ENCODE measurements at places on chromosomes 12 and 14. TPM values are rescaled to one million over a fixed set of nuclear protein-coding genes. Genes with fewer than 3 reads are reported as not detected.

Gene GALNT4
- 8.3 TPM for total RNA-seq

Gene RFX4
- total RNA-seq = not detected

Gene KRT1
- total RNA-seq = not detected

Gene NANOG
- not detected for total RNA-seq

Gene EPYC
- not detected for total RNA-seq

Gene ALG10B
- 13.0 TPM for total RNA-seq

Gene NPAS3
- total RNA-seq = not detected

Gene PLEKHD1
- total RNA-seq = 0.12 TPM

Gene SERPINA5
- total RNA-seq = not detected

Gene IL31
- total RNA-seq = not detected

Gene LRP1-AS
- total RNA-seq = not detected

Gene RFC5
- 22.7 TPM for total RNA-seq

Gene SDR9C7
- not detected for total RNA-seq

Gene SERPINA1
- not detected for total RNA-seq

Gene LIN7A
- total RNA-seq = not detected

Gene HHIPL1
- total RNA-seq = not detected

Gene MON2
- total RNA-seq = 104 TPM

Gene P3H3
- 0.22 TPM for total RNA-seq

Gene GZMB
- total RNA-seq = 1.1 TPM

Gene RASAL1
- 13.9 TPM for total RNA-seq

Gene RDH16
- 2.4 TPM for total RNA-seq

Gene LRIG3
- total RNA-seq = not detected

Gene CDK2
- total RNA-seq = 32.8 TPM

Gene DGKA
- 239 TPM for total RNA-seq

Gene PIWIL1
- not detected for total RNA-seq

Gene WSCD2
- total RNA-seq = 5.9 TPM

Gene TGM1
- total RNA-seq = 11.4 TPM

Gene PTPRR
- total RNA-seq = not detected

Gene GALNT16
- 3.3 TPM for total RNA-seq

Gene MYO1H
- total RNA-seq = not detected

Gene GALNT6
- 8.5 TPM for total RNA-seq

Gene ASCL1
- not detected for total RNA-seq

Gene TAS2R30
- 11.2 TPM for total RNA-seq

Gene DTX1
- 47.8 TPM for total RNA-seq

Gene NKX2-1
- not detected for total RNA-seq

Gene PLXNC1
- total RNA-seq = 33.6 TPM

Gene REP15
- total RNA-seq = 0.44 TPM

Gene GOLGA3
- total RNA-seq = 66.0 TPM

Gene NXPH4
- total RNA-seq = 8.6 TPM

Gene RIMBP2
- total RNA-seq = not detected

Gene KRT3
- not detected for total RNA-seq

Gene RERG
- total RNA-seq = not detected

Gene GUCY2C
- 0.29 TPM for total RNA-seq

Gene MFAP5
- total RNA-seq = not detected

Gene VRTN
- not detected for total RNA-seq

All from B cell (primary cell).